ENCODE measurements at places on chromosomes 1 and 21.

GRCh38 chr1:179314928-179315327 lies 21.3 kb downstream of the SOAT1 start:
- no peak for DNase-seq

- DNase-seq: peak; percentile 8
Measured at GRCh38 chr1:65420590-65421350, at the start of the genes LEPR and LEPROT. TSS of gene LEPR (plus strand) at chr1:65420668. CDS start at chr1:65565566, 144,898 bp downstream. TSS of gene LEPROT (plus strand) at chr1:65420668. CDS start at chr1:65420725, 57 bp downstream.

- DNase-seq: peak; percentile 69
Measured at GRCh38 chr21:41369920-41370839, 8.4 kb downstream of the MX2 start.

DNA sequence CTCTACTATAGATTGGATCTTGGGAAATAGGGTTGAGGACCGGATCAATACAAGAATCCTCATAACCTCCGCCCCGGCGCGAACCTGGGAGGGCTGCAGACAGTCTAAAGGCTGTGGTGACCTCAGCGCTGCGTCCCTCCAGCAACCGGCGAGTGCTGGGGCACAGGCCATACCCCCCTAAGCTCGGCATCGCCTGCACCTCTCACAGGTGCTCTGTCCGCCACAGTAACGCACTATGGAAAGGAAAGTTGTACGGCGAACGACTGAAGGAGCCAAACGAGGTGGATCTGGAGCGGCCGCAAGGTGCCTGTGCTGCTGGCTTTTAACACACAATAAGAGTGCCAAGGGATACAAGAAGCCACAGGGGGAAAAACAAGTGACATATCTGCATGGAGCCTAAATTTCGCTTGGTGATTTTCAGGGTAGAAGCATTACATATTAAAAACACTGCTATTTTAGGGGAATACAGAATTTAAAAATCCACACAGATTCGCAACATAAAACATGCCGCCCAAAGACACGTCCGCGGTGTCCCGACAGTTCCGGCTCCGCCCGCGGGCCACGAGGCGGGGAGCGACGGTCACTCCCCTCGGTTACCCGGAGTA lies 1.4 kb upstream of the RBM15 start:
- no peak for DNase-seq

GRCh38 chr1:2208309-2209239 lies 14.0 kb upstream of the FAAP20 start:
- no peak for DNase-seq

- DNase-seq: no peak
Measured at GRCh38 chr1:229756666-229757065, 130.6 kb downstream of the URB2 start.

DNA sequence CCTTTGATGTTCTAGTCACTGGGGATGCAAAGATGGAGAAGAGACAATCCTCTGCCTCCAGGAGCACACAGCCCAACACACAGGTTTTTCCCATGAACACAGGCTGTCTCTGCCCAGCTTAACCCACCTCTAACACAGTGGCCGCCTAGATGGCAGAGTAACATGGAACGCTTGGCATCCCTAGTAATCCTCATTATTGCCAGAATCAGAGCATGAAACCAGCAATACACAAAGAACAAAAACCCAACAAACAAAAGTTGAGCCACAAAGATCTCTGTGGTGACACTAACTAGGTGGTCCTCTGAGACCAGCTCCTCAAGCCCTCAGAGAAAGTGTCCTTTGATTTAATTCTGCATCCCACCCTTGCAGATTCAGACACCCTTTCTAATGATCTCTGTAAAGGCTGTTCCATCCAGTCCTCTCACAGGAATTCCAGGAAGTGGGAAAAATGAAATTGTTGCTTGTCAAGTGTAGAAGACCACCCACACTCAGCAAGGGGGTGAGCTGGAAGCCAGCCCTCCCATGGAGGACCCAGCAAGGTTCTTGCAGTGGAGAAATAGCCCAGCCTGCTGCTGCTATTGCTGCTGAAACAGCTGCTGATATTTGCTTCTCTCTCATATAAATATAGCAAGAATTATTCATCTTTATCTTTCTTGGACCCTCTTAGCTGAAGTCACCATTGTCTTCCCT lies 7.4 kb upstream of the ATP2B4 start:
- no peak for DNase-seq

GRCh38 chr1:202164271-202165037 lies 4.1 kb upstream of the PTPN7 start:
- DNase-seq: peak; percentile 75

- DNase-seq: peak; percentile 4
Measured at GRCh38 chr21:30831194-30831765, 1.7 kb upstream of the KRTAP7-1 start.

DNA sequence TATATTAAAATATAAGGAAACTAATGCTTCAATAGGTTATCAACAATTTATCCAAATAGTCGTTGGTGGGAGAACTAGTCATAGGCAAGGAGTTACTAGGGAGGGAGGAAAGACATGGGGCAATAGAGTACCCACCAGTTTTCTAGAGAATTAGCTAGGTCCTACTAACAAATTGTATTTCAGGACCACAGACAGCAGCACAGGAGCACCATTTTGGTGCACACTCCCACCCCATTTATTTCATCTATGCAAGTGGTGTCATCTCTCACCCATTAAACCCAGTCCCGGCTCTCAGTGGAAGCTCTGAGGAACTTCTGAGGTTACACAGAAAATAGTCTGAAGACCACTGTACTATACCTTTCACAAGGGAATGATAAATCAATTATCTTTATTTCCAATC lies 89.0 kb upstream of the BCAR3 start:
- DNase-seq: no peak

DNA sequence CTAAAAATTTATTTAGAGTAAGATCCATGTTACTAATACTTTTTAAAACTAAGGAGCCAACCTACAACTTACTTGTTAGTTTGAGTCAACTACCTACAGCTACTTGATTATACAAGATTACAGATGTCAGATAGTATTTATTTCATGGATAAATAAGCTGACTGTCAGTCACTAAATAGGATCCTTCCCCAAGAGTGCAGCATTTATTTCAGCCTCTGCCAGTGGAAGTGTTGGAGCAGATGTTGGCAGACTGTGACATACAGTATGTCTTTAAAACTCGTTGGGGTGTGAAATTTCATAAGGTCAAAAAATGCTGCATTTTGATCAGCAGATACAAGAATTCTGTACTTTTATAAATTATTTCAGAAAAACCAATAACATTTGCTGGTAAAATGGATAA lies 156.2 kb downstream of the AKT3 start:
- no peak for DNase-seq

DNA sequence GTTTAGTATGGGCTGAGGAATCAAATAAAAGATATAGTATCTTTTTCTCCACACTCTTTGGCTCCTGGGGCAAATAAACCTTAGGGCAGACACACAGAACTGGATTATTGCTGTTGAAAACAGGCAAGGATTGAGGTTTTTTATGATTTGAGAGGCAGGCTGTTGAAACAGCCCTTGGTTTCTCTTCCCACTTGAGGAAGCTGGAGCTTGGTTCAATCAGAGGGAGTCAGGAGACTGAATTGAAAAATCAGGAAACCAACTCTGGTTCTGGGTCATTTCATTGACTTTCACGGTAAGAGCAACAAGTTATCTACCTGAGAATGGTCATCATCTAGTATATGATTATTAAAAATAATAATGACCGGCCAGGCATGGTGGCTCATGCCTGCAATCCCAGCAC lies 108.4 kb downstream of the CNIH3 start:
- DNase-seq: no peak

DNA sequence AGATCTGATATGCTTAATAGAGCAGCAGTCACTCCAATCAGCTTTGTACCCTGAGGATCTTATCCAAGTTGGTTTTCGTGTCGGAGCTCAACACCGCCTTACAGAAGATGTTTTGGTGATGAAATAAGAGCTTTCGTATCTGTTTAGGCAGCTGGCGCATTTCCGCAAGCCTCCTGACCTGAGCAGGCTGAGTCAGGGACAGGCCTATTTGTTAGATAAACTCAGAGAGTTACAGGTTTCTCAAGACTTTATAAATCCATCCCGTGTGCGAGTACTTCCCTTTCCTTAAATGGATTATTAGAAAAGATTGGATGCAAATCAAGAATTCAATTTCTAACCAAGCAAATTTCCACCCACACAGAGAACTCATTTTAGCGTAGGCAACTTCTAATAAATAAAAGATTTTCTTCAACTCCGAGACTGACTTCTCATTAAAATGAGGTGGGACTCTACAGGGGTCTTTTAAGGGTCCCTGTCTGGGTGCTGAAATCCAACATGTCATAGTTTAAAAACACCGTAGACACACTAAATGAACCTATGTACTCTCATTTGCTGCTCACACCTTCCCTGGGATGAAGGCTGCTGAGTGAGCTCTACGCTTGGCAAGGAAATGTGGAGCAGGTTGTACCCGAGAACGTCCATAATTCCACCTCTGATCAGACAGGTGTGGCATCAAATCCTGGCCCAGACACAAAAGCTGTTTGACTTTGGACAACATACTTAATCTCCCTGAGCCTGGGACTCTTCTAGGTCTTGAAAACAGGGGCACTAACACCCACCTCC lies 106.9 kb upstream of the F3 start:
- DNase-seq: no peak

DNA sequence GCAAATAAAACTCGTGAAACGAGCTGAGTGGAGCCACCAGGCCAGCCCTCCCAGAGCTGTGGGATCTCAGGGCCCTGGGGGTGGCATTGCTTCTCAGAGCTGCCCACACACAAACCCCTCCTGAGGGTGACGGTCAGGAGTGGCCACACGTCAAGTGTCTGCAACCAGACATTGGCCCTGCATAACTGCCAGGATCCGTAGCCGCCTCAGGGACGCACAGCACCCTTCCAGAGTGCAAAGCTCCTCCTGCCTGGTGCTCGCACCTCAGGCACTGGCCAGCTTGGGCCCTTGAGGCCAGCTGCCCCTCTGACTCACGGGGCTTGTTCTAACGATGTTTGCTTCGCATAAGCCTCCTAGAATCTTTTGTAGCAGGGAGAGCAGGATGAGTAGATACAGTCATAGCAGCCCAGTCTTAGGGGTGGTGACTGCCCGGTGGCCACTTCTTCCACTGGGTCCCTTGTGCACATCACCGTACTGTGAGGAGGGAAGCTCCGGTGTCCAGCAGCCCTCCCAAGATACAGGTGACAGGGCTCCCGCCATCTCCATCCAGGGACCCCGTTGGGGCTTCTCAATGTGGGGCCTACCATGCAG lies 5.0 kb downstream of the WNT3A start:
- DNase-seq: no peak

DNA sequence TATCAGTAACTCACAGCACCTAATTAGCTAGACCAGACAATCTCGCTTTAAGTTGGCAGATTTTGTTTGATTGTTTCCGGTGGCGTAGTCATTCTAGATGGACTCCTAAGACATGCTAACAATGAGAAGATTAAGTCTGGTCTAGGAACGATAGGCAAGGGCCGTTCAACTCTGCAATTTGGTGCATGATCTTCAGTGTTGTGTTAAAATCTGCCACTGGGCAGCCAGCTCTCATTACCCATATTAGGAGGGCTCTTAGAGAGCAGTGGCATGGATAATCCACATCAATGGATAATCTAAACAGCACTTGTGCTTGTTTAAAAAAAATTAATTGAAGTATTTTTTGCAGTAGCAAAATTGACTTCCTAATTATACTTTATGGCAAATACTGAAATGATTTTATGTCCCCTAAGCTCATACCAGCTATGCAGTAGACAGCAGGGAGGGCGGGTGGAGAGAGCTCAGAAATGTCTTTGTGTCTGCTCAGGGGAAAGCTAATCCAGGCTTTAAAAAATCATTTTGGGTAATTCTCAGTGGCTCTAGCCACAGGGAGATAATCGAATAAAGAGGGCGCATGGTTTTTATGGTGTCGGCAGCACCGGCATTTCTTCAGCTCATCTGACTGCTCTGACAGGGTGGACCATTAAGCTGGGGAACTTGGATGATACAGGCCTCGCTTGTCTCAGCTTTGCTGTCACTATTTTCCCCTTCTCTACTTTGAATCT lies 48.5 kb upstream of the IKBKE start:
- no peak for DNase-seq

DNA sequence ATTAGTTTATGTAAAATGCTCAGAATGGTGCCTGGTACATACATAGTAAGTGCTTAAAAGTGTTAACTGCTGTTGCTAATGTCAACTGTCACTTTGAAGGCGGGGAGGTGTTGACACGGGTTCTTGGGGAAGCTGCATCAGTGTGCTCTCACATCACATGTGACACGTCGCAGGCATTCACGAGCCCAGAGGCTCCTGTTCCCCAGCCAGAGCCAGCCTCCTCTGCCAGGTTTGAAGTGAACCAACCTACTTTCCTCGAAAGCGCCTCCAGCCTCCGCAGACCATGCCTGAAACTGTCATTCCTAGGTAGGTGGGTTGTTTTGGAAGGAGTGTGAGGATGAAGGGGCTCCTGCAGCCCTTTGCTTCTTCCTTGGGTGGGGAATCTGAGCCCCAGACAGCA lies 13.8 kb downstream of the GALNT2 start:
- no peak for DNase-seq

DNA sequence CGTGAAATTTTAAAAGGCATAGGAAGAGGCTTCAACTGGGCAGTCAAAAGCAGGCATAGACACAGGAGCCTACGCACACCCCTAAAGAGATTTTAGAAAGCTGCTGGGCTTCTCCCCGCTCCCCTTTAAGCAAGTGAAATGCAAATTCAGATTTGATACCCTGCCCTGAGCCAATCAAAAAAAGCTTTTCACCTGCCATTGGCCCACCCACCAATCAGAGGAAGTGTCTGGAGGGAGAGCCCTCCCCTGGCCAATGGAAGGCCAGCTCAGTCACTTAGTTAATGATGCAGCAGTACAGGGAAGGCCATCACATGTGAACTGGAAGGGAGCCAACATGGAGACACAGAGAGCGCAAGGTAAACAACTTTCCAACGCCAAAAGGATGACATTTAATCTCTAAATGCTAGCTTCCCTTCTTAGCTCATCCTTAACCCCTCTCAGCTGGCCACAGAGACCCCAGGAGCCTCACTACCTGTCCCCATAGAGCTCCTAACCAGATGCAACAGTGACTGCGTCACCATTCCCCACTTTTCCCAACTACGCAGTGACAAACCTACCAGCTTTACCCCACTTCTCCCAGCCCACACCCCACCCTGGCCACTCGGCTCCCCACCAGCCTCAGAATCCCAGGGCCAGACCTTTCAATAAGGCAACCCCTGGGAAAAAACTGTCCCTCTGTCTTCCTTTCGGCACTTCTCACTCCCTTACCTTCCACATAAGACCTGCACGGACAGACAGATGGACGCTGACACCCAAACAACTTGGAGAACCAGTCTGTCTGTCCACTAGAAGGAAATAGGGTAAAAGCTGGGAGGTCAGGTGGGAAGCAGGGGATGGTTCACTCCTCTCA lies 71.0 kb downstream of the CD46 start:
- peak; percentile 89 for DNase-seq

- no peak for DNase-seq
Measured at GRCh38 chr1:53588053-53588779, 129.0 kb downstream of the DMRTB1 start.

DNA sequence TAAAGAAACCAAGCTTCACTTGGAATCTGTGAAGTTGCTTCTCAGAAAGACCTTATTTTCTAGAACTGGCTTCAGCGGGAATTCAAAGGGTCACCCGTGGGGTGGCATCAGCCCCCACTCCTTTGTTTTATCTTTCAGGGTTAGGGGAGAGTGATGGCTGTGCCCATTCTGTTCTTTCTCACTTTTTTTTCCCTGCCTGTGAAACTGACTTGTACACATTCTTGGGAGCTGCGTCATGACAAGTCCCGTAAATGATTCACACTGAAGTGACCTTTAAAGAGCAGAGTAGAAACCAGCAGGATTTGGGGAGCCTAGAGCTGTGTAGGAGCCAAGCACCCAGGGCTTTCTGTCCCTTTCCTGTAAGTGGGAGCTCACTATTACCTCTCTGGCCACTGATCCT lies 43.8 kb downstream of the SLC44A3 start:
- DNase-seq: no peak

GRCh38 chr1:1167841-1168450 lies 5.7 kb upstream of the TTLL10 start:
- no peak for DNase-seq

GRCh38 chr1:6770751-6771440 lies 14.4 kb upstream of the CAMTA1 start:
- no peak for DNase-seq

Measured in CD4-positive, alpha-beta T cell treated with Interferon alpha-2 for 1 hour (primary cell).